ENCODE measurements at places on chromosomes 11 and 22.
A peak's percentile ranks its signal among the peaks of the same experiment; 100 is the strongest.

GRCh38 chr11:131253656-131254151 is 116.7 kb upstream of the NTM start:
- no peak for DNase-seq

DNA sequence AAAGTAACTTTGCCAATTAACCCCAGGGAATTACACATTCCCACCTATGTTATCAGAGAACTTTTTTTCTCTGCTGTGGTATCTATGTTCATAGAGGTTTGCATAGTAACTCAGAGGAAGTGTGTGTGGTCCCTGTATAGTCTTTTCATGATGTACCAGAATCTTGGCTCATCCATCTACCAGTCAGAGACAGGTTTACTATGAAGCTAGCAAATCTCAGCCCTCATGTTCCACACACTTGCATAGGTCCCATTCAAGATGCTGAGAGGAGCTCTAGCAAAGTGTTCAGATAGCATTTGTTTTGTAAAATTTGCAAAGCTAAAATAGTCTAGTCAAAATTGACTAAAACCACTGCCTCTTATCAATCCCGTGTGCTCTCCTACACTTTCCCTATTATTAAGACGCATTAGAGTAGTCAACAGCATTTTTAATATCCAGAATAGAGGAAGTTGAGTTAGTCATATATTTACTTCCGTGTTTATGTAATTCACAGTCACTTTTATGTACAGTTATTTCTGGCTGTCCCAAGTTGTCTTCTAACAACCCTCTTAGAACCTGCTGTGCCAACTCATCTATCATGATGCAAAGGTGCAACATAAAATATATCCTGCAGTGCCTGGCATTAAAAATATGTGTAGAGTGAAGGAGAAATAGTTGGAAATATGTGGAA is 184.2 kb downstream of the FAM76B start:
- no peak for DNase-seq

DNA sequence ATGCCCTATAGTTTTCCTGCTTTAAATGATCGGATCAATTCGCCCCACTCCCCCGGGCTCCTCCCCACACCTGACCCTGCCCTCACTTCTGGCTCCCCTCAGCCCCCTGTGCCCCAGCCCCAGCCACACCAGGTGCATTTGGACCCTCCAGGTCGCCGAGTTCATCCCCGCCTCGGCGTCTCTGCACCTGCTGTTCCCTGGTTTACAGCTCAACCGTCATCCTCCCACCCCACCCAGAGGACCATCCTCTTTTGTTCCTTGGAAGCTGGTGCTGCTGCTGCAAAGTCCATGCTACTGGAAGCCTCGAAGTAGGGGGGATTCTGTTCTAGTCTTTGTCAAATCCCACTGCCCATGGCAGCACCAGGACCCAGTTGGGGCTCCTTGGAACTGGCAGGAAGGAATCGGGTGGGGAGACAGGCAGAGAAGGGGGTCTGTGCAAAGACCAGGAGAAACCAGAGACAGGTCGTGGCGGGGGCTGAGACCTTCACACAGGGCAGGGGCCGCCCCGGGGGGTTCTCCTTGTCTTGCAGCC is 4.5 kb upstream of the MUC5B start:
- no peak for DNase-seq

- DNase-seq = no peak
These were observed 78.4 kb upstream of the DBX1 start for GRCh38 chr11:20238712-20239111.

- DNase-seq = peak; percentile 55
These were observed 1.0 kb downstream of the FJX1 start for GRCh38 chr11:35619116-35619854.
